A549 treated with dexamethasone at 1 μM for 4 hours (cell line): ENCODE measurements at places on chromosomes 5 and 9. TPM values are rescaled to one million over a fixed set of nuclear protein-coding genes. Genes with fewer than 3 reads are reported as not detected.

Gene POLR3G
- total RNA-seq: 15.3 to 18.8 TPM (median 16.7 TPM) in 5 replicates

Gene ANKRD31
- 0.03 to 0.06 TPM (median 0.05 TPM) in 4 of 5 replicates, not detected in the other for total RNA-seq

Gene IQGAP2
- total RNA-seq: 1.9 to 3.1 TPM (median 2.5 TPM) in 5 replicates

Gene CDH9
- not detected in 5 replicates for total RNA-seq

Gene B4GALT1
- total RNA-seq: 192 to 266 TPM (median 260 TPM) in 5 replicates

Gene GLRA1
- total RNA-seq: not detected in 5 replicates

Gene SHROOM1
- 7.7 to 9.5 TPM (median 9.0 TPM) in 5 replicates for total RNA-seq

Gene HMGXB3
- total RNA-seq: 27.9 to 37.0 TPM (median 35.0 TPM) in 5 replicates

Gene FBP1
- total RNA-seq: 0.05 to 0.12 TPM in 2 of 5 replicates, not detected in the others

Gene CCNH
- total RNA-seq: 40.2 to 54.4 TPM (median 43.0 TPM) in 5 replicates

Gene ZBTB34
- 3.3 to 4.8 TPM (median 3.9 TPM) in 5 replicates for total RNA-seq

Gene ENC1
- 3.4 to 4.0 TPM (median 3.6 TPM) in 5 replicates for total RNA-seq

Gene CTNND2
- 0.04 to 0.27 TPM (median 0.05 TPM) in 3 of 5 replicates, not detected in the others for total RNA-seq

Gene SLC25A2
- not detected in 5 replicates for total RNA-seq
